ENCODE measurements at places on chromosomes 1 and 21. TPM values are rescaled to one million over a fixed set of nuclear protein-coding genes. Genes with fewer than 3 reads are reported as not detected.
A peak's percentile ranks its signal among the peaks of the same experiment; 100 is the strongest.

MCOLN3 gene
- 0.72 TPM for total RNA-seq

DNA sequence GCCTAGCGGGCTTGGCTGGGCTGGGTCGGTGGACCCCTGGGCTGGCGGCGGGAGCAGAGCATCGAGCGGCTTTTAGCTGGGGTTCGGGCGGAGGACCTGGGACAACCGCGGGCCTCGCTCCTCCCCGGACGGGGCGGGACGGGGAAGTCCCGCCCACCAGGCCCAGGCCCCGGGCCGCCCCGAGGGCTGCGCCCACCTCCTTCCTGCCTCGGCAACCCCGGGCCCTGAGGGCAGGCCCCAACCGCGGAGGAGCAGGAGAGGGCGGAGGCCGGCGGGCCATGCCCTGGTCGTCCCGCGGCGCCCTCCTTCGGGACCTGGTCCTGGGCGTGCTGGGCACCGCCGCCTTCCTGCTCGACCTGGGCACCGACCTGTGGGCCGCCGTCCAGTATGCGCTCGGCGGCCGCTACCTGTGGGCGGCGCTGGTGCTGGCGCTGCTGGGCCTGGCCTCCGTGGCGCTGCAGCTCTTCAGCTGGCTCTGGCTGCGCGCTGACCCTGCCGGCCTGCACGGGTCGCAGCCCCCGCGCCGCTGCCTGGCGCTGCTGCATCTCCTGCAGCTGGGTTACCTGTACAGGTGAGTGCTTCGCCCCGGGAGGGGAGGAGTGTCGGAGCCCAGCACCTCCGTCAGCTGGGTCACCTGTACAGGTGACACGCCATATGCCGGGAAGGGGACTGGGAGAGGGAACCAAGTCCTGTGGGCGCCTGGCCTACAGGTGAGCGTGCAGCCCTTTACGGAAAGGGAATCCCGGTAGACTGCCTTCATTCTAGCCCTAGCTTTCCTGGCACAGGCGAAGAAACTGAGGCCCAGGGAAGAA lies at the start of gene XKR8:
TSS of gene XKR8 (plus strand) at position 182 of the 812 bp plus-strand sequence. CDS start at position 279, 97 bp downstream.
- peak; percentile 90 for DNase-seq

GRCh38 chr1:230424391-230425251 lies 1.5 kb downstream of the PGBD5 start:
- DNase-seq: no peak

- DNase-seq: peak; percentile 10
Observed at GRCh38 chr21:45498646-45499000, 43.6 kb downstream of the SLC19A1 start.

GRCh38 chr1:166272851-166273250 lies 106.0 kb upstream of the FAM78B start:
- DNase-seq: no peak

GRCh38 chr1:162994921-162995320 lies 74.2 kb upstream of the RGS4 start:
- no peak for DNase-seq

PTCH2 gene
- total RNA-seq: 0.40 TPM

DNA sequence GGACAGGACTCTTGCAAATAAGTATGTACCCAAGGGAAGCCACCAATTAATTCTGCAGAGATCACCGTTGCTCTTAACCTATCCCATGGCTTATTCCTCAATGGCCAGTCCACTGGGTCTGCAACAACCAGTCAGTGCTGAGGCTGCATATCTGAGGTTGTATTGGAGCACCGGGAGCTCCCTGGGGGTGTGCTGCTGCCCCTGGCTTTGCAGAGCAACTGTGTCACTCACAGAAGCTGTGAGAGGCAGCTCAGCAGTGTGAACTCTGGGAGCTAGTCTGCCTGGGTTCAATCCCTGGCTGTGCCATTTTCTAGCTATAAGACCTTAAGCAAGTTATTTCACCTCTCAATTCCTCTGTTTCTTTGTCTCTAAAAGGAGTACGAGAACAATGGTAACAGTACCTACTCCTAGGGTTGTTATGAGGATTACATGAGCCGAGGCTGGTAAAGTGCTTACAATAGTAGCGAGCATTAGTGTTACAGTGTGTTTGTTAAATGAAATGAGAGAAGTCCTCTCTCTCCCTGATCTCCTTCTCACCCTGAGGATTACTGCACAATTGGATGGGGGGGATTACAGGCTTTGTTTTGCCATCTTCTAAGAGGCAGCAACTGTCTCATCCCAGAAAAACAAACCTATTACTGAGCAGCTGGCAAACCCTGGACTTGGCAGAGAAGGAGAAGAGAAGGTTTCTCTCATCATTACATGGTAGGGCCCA lies 3.6 kb downstream of the RXRG start:
- no peak for DNase-seq

DNA sequence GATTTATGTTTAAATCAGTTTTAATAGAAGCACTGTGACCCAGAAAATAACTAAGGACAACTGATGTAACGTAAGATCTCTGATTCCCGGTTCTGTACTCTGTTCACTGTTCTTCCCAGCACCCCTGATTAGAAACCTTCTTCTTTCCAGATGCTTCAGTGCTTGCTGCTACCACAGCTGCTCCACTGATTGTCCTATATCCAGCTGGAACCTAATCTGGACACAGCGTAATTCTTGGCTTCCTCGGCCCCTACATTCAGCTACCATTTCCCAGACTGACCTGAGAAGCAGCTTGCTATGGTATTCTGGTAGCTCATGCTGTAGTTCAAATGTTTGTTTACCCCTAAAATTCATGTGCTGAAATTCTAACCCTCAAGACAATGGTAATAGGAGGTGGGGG lies 302.7 kb downstream of the GRIK1 start:
- no peak for DNase-seq

DNA sequence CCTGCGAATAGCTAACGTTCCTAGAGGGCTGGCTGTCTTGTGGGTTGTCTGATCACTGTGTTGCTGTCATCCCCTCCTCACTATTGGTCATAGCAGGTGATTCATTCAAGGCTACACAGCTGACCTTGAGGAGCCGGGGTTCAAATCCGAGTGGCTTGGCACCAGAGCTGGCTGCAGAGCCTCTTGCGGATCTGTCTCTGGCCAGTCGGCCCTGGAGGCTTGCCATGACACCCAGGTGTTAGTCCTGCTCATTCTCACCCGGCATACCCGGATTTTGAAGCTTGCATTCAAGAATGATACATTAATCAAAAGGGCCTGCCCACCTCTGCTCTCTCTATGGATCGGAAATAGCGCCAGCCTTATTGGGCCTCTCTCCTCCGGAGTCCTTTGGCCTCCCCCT lies 110.4 kb downstream of the DHRS3 start:
- DNase-seq: peak; percentile 42

- DNase-seq: peak; percentile 28
Observed at GRCh38 chr1:3681231-3681897, 29.0 kb downstream of the TP73 start.

DNA sequence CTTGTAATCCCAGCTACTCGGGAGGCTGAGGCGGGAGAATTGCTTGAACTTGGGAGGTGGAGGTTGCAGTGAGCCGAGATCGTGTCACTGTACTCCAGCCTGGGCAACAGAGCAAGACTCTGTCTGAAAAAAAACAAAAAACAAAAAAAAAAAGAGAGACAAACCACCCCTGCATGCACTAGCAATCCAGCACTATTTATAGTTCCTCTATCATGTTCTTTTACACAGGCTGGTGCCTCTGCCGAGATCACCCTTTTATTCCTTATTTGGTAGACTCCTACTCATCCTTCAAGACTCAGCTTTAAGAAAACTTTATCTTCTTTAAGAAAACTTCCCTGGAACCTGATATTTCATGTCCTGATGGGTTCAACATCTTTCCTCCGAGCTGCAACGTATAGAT lies 10.8 kb downstream of the FMO5 start:
- no peak for DNase-seq

DNA sequence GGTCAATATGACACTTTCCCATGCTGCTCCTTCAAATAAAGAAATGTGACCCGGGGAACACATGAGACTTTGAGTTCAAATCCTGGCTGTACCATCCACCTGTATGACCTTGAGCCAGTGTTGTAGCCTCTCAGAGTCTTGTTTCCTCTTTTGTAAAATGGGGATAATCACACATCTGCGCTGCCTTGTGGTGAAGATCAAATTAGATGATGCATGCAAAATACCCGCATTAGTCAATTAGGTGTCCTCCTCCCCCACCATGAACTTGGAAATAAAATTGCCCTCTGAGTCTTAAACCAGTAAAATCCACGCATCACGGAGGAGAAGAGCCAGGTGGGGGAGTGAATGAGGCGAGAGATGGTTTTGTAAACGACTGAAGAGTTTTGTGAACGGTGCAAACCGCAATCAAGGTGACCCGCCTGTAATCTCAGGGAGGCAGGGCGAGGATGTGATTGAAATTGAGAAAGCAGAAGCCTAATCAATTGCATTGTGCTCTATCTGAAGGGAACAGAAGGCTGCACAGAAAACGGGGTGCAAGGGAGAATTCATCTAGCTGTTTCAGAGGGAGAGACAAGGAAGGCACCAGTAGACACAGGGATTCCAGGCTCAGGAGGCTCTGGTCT lies 5.8 kb upstream of the AHDC1 start:
- no peak for DNase-seq

- no peak for DNase-seq
Observed at GRCh38 chr21:31397939-31398338, 53.9 kb upstream of the TIAM1 start.

DNA sequence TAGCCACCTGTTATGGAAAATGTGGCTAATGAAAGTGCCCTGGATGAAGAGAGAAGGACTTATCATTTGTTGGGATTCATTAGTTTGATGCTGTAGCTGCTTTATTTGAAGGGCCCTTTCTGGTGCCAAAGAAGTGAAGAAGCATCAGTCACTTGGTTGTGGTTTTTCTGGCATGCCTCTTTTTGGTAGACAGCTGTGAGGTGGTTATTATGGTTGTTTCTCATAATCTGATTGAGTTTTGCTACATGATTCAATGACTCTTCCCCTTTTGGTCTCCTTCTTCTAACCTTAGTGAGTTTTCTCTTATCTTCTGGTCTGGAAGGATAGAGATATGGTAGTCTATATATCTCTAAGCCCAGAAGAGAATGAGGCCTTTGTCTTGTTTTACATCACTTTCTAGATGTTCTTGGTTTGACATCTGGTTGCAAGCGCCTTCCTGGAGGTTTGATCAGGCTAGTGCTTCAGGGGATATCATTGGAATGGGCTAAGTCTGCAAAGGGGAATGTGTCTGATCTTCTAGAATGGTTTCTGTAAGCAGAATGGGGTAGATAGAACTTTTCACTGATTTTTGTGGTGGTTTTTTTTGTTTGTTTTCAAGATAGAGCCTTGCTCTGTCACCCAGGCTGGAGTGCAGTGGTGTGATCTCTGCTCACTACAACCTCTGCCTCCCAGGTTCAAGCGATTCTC lies 26.0 kb downstream of the ARID1A start:
- DNase-seq: no peak

All from left ventricle myocardium superior (tissue), 1 donor.